ENCODE measurements at places on chromosomes 11 and 22.
A peak's percentile ranks its signal among the peaks of the same experiment; 100 is the strongest.

- DNase-seq = peak; percentile 68
These were observed 2.5 kb upstream of the SEPTIN3 start for GRCh38 chr22:41966607-41967240.

DNA sequence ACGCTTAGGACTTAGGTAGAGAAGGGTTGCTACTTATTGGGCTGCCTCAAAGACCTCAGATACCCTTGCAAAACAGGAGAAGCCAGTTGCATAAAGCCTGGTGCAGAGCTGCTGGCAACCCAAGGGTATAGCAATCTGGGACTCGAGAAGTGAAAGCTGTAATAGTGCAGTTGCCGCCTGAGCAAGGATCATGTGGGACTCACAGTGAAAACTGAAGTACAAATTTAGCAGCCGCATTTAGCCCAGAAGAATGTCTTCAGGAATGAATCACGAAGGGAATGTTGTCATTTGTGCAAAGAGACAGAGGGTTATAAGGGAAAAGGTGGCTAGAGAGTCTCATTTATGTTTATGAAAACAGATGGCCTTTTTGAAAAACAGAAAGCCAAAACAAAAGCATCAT lies 267.2 kb downstream of the TENM4 start:
- no peak for DNase-seq

DNA sequence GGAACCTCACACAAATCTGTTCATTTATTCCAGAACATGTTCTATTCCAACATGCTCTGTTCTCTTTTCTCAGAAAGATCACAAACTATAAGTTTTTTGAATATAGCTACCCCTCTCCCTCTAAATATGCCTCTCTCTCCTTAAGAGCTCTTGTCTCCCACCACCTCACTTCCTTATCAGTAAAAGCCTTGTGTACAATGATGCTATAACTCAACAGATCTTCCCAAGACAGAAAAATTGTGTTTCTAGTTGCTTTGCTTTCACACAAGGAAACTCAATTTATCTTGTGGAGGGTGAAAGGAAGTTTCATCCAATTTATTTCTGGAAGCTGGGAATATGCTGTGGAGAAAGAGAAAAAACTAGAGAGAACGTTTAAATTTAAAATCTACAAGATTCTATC lies 64.4 kb downstream of the FAM76B start:
- no peak for DNase-seq

- no peak for DNase-seq
These were observed 172.7 kb downstream of the LRRC4C start for GRCh38 chr11:41286751-41287150.

Data from activated CD8-positive, alpha-beta memory T cell treated with anti-CD3 and anti-CD28 coated beads, Interleukin-2, amount 10 ng/mL, durations not matched to agents 7 days and 5 days (primary cell).